ENCODE measurements at places on chromosomes 3 and 15.

GRCh38 chr3:142930463-142930862 lies 33.0 kb downstream of the PAQR9 start:
- DNase-seq: peak; percentile 83

DNA sequence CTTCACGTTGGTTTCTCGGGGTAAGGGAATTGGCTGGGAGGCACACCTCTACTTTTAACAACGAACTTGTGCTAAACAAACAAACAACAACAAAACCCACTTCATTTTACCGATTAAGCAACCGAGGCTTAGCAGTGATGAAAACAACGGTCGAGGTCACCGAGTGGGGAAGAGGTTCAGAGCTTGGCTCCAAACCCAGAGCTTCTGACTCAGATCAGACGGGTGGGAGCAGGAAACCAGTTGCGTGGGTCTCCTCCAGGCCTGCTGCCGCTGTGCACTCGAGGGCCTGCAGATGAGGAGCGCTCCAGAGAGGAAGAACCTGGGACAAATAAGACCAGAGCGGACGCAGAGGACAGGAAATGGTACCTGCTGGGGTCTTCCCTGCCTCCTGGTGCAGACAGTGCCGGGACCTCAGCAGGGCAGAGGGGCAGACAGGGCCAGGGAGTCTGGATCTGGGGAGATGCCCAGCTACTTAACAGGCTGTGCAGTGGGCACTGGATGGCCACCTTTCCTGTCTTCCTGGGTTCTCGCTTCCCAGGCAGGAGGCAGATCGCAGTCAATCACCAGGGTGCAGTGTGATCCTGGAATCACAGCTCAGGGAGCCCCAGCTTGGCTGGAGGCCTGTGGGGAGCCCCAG lies 99.0 kb upstream of the MEF2A start:
- no peak for DNase-seq

GRCh38 chr3:123321806-123322205 lies 120.1 kb downstream of the SEC22A start:
- DNase-seq: no peak

DNA sequence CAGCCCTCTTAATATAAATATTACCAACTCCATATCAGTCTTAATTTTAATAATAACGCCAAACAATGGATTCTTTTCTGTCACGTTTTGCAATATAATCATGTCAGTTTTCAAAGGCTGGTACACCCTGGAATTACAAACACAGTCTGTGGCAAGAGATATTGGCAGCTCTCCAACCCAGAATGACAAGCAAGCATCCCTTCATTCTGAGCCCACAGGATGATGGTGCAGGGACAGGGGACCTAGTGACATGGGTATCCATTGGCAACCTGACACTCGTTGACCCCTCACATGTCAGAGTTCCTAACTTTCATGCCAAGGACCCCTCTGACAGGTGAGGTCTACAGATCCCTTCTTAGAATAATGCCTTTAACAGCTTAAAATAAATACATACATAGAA lies 154.5 kb upstream of the TSC22D2 start:
- DNase-seq: no peak

- DNase-seq: no peak
These were observed 45.2 kb downstream of the KLHL25 start for GRCh38 chr15:85749261-85750151.
